ENCODE measurements at places on chromosomes 4 and X. TPM values are rescaled to one million over a fixed set of nuclear protein-coding genes. Genes with fewer than 3 reads are reported as not detected.

DNA sequence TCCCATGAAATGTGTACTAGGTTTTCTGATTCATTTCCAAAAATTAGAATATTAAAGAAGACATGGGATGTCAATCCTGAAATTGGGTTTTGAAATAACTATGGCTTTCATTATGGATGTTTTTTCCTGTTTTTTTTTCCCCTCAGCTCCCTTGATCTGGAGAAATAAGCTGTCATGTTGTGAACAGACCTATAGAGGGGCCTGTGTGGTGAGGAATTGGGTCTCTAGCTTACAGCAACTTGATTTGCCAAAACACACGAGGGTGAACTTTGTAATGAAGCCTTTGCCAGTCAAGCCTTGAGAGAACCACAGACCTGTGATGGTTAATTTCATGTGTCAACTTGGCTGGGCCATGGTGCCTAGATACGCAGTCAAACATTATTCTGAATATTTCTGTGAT is 2413.6 kb downstream of the PCDH7 start:
- no peak for DNase-seq

Gene CXCL11
- total RNA-seq = not detected

Gene PPP1R3F
- 19.4 TPM for total RNA-seq

Gene GEMIN8
- 16.5 TPM for total RNA-seq

DNA sequence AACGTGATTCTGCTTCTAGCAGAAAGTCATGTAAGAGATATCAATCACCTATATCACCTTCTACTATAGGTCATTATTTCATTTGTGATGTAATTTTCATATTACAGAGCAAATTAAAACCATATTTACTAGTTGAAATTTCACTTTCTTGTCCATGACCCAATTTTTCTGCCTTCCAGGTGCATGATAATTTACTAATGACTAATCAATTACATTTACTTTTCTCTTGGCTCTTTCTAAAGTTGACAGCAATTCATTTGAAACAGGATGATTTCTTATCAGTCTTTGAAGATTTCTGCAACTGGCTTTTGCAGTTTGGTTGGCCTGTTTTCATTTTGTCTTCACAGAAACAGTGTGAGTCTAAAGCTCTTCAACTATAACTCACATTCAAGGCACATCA is 81.4 kb downstream of the ZAR1 start:
- DNase-seq = no peak

- no peak for DNase-seq
These were observed 55.1 kb upstream of the NAP1L5 start for GRCh38 chr4:88752754-88753153.

DNA sequence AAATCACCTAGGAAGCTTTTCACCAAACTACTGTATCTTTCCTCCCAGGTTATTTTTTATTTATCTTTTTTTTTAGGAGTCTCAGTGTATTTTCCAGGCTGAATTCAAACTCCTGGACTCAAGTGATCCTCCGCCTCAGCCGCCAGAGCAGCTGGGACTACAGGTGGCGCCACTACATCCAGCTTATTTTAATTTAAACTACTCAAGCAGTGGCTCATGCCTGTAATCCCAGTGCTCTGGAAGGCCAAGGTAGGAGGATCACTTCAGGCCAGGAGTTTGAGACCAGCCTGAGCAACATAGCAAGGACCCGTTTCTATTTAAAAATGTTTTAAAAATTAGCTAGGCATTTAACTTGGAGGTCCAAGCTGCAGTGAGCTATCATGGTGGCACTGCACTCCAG is 37.8 kb downstream of the LEF1 start:
- DNase-seq = no peak

Gene NLGN3
- total RNA-seq = 4.4 TPM

Gene LEF1
- total RNA-seq = 469 TPM

- DNase-seq = no peak
These were observed 154.2 kb downstream of the NHS start for GRCh38 chrX:17529151-17529745.

Gene TASL
- 3.2 TPM for total RNA-seq

Gene CABS1
- not detected for total RNA-seq
